ENCODE measurements at places on chromosomes 7 and 10.

DNA sequence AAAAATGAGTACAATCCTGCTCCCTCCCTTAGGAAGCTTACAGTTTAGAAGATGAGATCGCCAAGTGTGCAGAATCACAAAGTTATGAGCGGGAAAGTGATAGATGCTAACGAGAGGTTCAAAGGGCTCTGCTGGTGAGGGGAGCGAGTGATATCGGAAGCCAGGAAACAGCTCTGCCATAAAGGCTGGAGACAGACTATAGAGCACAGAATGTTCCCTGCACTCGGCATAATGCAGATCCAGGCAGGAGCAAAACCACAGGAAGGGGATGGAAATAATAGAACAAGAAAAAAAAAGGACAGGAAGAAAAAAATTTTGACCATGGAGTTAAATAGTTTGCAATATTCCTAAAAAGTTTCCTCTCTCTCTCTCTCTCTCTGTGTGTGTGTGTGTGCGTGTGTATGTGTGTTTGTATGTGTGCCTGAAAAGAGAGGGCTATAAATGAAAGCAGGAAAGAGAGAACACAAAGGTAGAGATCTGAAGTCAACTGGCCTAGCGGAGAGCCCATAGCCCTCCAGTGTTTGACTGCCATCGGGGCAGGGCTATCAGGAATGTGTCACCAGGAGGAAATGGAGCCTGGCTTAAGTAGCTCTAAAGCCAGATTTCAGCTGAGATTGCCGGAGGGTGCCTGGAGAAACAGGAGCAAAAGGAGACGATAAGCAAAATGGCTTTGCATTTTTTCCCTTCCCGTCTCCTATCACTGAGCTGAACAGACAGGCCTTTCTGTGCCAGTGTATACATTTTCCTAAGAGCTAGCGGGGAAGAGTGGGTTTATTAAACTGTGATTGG lies 175.8 kb upstream of the LYZL1 start:
- peak; percentile 51 for DNase-seq

DNA sequence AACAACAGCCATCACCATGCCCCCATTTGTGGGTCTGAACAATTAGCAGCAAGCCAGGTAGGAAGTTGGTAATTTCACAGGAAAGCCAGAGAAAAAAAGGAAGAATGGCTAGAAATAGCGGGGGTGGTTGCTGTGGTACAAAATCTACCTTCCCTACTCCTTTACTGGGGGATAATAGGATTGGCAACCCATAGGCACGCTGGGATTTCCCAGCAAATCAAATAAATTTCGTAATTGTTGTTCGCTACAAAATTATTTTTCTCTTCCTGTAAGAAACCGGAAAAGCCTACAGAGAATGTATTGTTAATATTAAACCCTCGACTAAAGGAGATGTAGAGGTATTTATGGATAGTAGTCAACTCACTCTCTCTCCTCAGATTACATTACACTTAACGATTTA lies 123.9 kb downstream of the DOCK4 start:
- no peak for DNase-seq

DNA sequence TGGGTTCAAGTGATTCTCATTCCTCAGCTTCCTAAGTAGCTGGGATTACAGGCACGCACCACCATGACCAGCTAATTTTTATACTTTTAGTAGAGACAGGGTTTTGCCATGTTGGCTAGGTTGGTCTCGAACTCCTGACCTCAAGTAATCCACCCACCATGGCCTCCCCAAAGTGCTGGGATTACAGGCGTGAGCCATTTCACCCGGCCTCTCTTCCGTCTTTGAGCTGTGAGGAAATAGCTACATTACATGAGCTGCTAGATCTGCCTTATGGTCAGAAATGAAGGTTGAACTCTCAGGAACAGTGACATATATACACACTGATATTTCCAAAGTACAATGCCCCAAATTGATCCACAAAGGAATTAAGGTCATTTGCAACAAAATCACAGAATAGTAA lies 2.4 kb downstream of the BLVRA start:
- DNase-seq, result no peak

DNA sequence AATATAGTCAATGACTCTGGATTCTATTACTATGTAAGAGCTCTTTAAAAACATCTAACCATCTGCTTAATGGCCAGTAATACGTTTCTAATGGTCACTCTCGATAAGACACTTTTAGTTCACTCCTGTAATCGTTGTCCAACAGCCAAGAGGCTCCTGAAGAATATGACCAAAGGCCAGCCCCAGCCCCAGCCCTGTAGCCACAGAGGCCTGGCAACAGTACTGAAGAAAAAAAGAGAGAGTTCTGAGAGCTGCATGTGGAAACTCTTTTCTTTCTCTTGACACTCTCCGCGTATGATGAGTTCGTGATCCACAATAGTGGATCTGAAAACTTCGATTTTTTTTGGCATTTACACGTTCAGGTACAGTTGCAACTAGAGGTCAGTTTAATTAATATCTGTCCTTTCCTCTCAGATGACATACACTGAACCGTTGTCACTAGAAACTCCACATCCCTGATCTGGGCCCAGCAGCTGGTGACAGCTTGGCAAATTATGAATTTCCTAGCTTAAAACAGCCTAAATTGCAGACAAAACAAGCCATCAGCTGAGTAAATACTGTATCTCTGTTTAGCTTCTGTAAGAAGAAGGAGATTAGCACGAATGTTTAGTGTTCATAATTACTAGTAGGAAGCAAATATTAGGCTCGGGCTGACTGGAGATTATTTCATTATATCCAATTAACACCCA lies 456.7 kb downstream of the LRMDA start:
- DNase-seq, result no peak

DNA sequence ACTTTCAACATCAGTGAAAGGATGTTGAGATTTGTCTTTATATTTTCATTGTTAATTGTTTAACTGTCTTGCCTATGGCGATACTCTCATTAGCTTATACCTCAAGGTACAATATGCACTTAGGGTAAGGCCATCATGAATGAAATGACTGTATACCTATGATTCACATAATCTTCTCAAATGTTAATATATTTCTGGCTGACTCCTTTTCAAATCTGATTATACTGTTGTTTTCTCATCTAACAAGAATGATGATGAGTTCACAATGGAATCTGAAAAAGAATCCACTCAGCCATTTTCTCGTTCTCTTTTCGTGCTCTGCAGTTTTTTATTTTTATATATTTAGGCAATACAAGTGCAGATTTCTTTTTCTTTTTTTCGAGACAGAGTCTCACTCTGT lies 159.1 kb downstream of the ARHGAP12 start:
- no peak for DNase-seq

DNA sequence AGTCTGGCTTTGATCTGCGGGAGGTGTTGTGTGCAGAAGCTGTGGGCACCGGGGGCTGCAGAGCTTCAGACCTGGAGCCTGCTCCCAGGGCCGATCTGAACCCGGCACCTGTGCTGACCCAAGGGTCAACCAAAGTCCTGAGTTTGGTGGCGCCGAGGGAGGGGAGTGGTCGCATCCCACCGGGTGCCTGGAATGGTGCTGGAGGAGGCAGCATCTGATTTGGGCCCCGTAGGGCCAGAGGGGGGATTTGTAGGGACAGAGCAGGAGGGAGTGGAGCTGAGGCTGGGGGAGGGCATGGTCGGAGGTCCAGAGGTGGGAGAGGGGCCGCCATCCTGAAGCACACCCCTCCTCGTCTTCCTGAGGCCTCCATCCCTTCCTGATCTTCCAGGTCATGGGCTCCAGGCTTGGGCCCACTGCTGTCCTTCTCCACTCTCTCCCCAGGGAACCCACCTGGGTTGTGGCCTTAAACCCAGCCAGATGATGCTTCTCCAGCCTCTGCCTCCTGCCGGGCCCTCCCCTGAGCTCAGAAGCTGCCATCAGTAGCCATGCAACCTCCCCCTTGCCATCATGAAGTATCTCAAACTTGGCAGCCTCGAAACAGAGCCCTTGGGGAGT lies 112.9 kb downstream of the LHPP start:
- no peak for DNase-seq

- DNase-seq, result no peak
Measured at GRCh38 chr7:39399986-39400385, 166.2 kb upstream of the YAE1 start.

- DNase-seq, result peak; percentile 91
Measured at GRCh38 chr10:14184841-14185315, 145.8 kb downstream of the FRMD4A start.

- DNase-seq, result no peak
Measured at GRCh38 chr7:143147070-143147469, 15.2 kb downstream of the PIP start.

- no peak for DNase-seq
Measured at GRCh38 chr7:98902523-98902922, 24.2 kb downstream of the TRRAP start.

DNA sequence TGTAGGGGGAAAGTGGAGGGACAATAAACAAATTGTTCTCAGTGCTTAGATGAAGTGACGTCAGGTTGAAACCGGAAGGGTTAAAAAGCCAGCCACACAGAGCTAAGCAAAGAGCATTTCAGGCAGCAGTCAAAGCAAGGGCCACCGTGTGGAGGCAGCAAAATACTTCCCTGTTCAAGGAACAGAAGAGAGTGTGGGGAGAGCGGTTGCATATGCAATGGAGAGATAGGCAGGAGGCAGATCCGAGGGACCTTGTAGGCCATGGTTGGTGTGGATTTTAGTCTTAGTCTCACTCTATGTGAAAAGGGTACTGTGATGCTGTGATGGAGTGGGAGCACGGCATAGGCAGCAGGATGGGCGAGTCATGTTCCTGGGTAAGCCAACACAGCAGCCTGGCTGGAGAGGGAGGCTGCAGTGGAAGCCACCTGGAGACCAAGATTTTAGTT lies 3.8 kb upstream of the STN1 start:
- DNase-seq, result no peak

- DNase-seq, result peak; percentile 87
Measured at GRCh38 chr10:48309711-48310226, 3.3 kb downstream of the MAPK8 start.

GRCh38 chr10:125054669-125055268 lies 105.6 kb downstream of the CTBP2 start:
- no peak for DNase-seq

DNA sequence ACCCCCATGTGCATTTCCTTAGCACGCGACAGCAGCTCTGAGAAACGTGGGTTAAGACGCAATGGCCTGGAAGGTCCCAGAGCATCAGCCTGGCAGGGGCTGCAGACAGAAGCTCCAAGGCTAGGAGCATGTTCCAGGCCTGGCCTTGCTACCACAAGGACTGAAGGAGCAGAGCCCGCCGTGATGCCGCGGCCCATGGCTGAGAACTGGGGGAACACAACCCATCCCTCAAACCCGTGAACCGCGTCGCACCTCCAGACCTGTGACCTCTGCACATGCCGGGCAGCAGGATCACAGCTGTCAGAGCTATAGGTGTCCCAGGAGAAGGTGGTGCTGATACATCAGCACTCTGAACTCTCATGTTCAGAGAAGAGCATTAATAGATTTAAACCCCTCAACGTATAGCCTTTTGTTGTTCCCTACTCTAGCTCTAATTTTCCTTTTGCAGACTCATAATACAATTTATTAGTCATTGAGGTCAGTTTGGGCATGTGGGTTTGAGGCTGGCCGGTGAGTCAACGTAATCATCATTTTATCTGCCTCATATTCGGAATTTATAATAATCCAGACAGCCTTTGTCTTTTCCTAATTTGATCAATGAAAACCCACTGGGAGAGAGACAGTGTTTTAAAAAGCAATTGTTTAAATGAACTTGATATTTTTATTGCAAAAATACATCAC lies 222.5 kb upstream of the TCERG1L start:
- DNase-seq, result peak; percentile 22

DNA sequence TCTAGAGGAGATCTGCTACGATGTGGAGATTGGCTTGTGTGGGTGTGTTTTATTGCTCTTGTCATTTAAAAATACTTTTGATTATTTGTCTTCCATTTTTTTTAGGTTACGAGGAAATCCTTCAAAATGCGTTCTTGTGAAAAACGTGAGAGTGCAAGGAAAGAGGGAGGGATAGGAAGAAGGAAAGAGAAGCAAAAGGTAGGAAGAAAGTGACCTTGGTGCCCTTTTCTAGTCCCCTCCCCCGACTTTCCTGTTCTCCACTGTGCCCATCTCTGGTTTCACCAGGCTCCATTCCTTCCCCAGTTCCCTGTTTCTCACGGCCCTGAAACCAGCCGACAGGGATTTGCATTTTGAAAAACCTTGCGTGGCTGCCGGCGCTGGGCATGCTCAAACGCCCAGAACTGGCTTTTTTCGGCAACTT lies 506 bp upstream of the GNAI1 start:
- DNase-seq, result no peak

- DNase-seq, result peak; percentile 29
Measured at GRCh38 chr7:103690242-103690974, 244.4 kb upstream of the SLC26A5 start.

GRCh38 chr7:123650595-123650994 lies 5.1 kb upstream of the LMOD2 start:
- DNase-seq, result no peak

All from SW480 (cell line).